ENCODE measurements at places on chromosomes 5 and 9. TPM values are rescaled to one million over a fixed set of nuclear protein-coding genes. Genes with fewer than 3 reads are reported as not detected.

CNTNAP3 gene
- 5.0 TPM for polyA plus RNA-seq

IL5 gene
- polyA plus RNA-seq: 0.36 TPM

MYOZ3 gene
- polyA plus RNA-seq: 11.3 TPM

ESM1 gene
- polyA plus RNA-seq: 6.7 TPM

MELK gene
- 14.3 TPM for polyA plus RNA-seq

RRAGA gene
- polyA plus RNA-seq: 101 TPM

GAS1 gene
- polyA plus RNA-seq: 20.6 TPM

ROR2 gene
- 33.6 TPM for polyA plus RNA-seq

C8G gene
- 0.47 TPM for polyA plus RNA-seq

GPR21 gene
- 0.43 TPM for polyA plus RNA-seq

LECT2 gene
- polyA plus RNA-seq: 0.95 TPM

MYMK gene
- not detected for polyA plus RNA-seq

SLC45A2 gene
- 0.42 TPM for polyA plus RNA-seq

TRIM52 gene
- 37.6 TPM for polyA plus RNA-seq

CCDC152 gene
- polyA plus RNA-seq: 24.6 TPM

FGF10 gene
- polyA plus RNA-seq: 43.9 TPM

INSL4 gene
- not detected for polyA plus RNA-seq

MZB1 gene
- polyA plus RNA-seq: 0.60 TPM

TAF11L10 gene
- not detected for polyA plus RNA-seq

TTC23L gene
- 3.7 TPM for polyA plus RNA-seq

DNA sequence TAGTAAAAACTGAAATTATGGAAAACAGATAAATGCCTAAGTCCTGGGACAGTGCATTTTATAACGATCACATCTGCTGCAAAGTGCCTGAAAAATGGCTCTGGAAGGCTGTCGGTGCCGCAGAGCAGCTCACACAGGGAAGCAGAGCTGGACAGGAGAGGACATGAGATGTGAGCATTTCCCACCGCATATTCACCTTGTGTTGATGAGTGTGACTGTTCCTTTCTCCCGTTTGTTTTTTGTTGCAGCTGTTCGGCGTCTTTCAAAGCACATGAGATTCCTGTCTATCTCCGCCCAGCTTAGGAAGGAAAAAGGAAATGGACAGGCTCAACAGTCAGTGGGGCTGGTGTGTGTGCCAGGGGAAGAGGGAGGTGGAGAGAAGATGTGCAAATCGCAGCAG is 164.9 kb upstream of the SEMA6A start:
- DNase-seq: no peak

GRCh38 chr9:97809666-97810344 is 43.2 kb upstream of the FOXE1 start:
- DNase-seq: no peak

- DNase-seq: peak; percentile 86
Observed at GRCh38 chr5:33936004-33936380, 194 bp upstream of the RXFP3 start.

GRCh38 chr5:16975950-16976624 is 40.0 kb upstream of the MYO10 start:
- DNase-seq: no peak

GRCh38 chr5:154369682-154370081 is 76.1 kb upstream of the SAP30L start:
- no peak for DNase-seq

GRCh38 chr5:14954616-14955343 is 83.2 kb upstream of the ANKH start:
- DNase-seq: peak; percentile 7

- DNase-seq: no peak
Observed at GRCh38 chr9:105832096-105832710, 137.9 kb downstream of the TMEM38B start.

DNA sequence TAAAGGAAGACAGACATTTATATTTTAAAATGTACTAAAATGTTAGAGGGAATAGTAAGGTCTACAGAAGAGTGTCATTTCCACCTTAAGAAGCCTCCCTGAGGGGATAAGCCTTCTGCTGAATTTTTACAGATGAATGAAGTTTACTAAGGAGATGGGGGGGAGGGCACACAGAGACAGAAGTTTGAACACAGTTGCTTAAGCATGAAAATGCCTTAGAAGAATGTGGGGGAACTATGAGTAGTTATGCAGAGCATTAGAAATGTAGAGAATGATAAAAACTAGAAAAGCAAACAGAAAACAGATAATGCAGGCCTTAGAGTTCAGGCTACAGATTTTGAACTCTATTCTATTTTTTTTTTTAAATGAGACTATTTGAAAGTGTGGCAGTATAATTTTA is 232.2 kb upstream of the VLDLR start:
- no peak for DNase-seq

DNA sequence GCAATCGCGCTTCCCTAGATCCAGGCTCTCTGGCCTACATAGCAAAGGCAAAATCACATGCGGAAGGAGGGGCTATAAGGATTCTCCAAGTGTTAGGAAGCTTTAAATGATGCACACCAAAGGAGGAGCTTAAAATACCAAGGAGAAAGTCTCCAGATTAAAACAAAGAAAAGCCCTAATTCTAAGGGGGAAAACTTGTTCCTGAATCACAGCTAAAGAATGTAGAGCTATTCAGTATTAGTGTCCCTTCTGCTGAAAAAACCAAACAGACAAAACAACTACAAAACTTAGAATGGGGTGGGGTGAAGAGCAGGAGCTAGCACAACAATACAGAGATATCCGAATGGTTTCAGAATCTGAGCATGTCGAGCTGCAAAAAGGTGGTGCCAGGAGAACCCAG is 213.7 kb downstream of the DCP2 start:
- no peak for DNase-seq

GRCh38 chr5:17896605-17897004 is 262.3 kb downstream of the TAF11L14 start:
- DNase-seq: peak; percentile 3

DNA sequence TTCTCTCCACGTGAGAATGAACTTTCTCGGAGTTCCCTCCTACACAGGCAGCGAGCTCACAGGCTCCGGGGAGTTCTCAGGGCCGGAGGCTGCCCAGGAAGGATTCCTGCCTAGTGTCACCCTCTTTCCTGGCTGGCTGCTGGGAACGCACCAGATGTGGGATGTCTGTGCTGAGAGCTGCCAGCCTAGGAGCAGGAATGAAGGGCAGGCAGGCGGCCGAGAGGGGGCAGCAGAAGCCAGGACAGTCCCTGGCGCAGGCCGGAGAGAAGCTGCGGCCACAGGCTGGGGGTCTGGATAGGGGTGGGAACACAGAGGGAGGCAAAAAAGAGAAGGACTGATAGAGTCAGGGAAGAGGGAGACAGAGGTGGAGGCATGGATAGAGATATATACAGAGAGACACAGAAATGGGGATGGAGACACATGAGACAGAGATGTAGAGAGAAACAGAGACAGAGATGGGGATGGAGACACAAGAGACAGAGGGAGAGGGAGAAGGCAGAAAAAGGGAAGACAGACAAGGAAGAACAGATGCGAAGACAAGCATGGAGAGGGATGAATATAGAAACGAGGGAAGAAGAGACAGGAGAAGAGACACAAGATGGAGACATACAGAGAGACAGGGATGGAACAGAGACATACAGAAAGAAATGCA is 25.3 kb upstream of the ENHO start:
- DNase-seq: no peak

DNA sequence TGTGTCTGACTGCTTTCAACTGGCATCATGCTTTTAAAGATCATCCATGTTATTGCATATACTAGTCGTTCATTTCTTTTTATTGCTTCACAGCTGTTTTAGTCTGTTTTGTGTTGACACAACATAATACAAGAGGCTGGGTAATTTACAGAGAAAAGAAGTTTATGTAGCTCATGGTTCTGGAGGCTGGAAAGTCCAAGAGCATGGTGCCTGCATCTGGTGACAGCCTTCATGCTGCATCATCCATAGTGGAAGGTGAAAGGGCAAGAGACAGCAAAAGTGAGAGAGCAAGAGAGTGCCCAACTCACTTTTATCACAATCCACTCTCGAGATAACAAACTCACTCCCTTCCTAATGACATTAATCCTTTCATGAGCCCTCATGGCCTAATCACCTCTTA is 198.4 kb downstream of the NSG2 start:
- no peak for DNase-seq

DNA sequence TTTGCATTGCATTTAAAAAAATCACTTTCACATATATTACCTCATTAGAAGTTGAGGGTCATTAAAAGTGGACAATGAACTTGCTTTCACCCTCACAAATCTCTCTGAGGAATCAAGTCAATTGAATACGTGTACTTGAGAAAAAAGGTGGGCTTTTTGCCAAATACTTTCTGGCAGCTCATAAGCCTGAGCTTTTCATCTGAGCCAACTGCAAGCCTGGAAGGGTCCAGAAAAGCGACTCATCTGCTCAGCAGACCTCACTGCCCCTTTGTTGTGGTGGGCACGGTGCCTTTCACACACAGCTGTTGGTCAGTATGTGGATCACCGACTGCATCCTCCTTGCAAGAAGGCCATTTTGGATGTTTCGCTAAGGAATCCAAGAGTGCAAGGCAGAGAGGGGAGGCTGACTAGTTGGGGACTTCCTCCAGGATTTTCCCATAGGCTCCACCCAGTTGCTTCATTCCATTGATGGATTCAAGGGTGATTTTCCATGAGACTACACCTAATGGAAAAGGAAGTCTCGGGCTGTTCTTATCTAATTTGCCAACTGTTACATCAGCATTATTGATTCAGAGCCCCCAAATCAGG is 564.7 kb downstream of the PDE4D start:
- DNase-seq: peak; percentile 72

- no peak for DNase-seq
Observed at GRCh38 chr5:11346336-11346735, 557.9 kb downstream of the CTNND2 start.

GRCh38 chr5:79736528-79737514 is 47.2 kb downstream of the CMYA5 start:
- DNase-seq: no peak

DNA sequence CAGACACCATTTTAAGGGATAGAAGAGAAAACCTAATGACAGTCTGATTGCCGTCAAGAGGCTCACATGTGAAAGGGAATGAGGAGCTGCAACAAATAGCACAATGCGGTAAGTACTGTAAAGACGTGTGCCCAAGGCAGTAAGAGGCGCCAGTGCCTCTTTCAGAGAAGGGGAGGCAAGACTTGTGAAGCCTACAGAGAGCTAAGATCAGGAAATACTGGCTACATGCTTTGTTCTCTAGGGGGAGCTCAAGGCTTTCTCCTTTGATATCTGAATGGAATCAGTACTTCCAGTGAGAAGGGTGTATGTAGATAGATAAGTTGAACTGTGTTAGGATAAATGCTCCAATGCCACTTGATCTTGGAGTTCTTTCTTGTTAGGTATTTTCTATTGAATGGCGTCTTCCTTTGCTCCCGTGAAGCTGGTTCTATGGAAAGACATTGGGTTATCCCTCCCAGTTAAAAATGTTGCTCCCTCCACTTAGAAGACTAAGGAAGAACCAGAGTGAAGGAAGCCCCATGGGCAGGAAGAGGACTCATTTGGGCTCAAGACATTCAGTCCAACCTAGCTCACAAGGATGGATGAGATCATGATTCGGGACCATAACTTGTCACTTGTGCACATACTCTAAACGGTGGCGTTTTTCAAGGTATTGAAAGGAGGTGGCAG is 23.5 kb upstream of the ALDOB start:
- peak; percentile 67 for DNase-seq

GRCh38 chr9:4465910-4466309 is 24.4 kb upstream of the SLC1A1 start:
- no peak for DNase-seq

GRCh38 chr9:136617746-136618579 is 44.8 kb upstream of the EGFL7 start:
- no peak for DNase-seq

GRCh38 chr9:111566234-111566633 is 33.2 kb downstream of the PTGR1 start:
- DNase-seq: peak; percentile 24

GRCh38 chr9:79695531-79696175 is 123.9 kb downstream of the TLE4 start:
- no peak for DNase-seq

DNA sequence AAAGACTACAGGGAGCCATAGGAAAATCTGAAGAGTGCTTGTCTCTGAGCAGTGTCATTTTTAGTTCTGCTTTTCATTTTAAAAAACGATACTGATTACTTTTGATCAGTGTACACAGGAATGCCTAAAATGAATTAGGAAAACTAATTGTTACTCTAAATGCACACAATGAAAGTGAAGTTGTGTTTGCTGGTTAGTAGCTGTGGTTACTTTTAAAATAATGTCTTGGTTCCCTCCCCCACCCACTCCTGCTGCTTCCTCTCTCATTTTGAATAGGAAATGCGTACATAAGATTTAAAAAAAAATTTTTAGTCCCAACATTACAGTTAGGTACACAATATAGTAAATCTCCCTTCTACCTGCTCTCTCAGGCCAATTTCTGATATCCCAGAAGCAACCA is 47.5 kb upstream of the PLPP1 start:
- no peak for DNase-seq

DNA sequence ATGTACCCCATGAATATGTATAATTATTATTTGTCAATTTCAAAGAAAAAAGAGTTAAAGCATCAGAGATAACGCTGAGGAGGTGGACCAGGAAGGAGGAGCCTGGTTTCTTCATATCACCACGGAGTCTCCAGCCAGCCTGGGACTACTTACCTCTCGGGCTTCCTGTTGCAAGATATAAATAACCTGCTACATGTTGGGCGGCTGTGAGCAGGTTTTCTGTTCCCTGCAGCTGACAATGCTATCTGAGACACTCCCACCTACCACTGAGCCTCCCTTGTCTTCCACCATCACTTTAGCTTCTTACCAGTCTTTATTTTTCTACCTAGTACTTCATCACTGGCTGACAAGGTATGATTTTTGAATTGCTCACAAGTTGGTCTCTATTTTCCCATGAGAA is 102.7 kb upstream of the CPEB4 start:
- no peak for DNase-seq

DNA sequence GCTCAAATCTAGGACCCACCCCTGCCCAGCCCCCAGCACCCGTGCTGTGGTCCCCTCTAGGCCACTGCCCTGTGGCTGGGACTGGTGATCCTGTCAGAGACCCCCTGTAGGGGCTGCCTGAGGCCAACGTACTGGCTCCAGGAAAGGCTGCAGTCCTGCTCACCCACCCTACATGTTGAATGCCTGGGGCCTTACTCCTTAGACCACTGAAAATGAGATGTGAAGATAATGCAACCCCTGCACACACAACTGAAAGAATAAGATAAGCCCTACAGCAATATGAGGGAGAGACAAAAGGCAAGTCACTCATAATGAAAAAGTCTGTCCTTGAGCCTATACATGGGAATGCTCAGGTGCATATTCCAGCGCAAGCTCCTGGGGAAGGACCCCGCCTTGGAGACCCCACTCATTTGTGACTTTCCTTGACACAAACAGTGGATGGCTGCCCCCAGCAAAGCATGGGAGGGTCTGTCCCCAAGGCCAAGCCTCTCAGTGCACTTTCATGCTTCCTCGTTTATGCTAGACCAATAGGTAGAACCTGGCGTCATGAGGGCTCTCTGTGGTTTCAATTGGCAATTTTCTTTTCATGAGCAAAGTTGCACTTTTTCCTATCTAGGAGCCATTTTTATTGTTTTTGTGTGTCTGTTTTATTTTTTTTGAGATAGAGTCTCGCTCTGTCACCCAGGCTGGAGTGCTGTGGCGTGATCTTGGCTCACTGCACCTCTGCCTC is 12.5 kb upstream of the WNK2 start:
- DNase-seq: no peak

GRCh38 chr5:126998895-126999570 is 31.3 kb downstream of the MARCHF3 start:
- no peak for DNase-seq

GRCh38 chr5:32031089-32031488 is 143.0 kb downstream of the GOLPH3 start:
- no peak for DNase-seq
